ENCODE measurements at places on chromosomes 6 and 20. TPM values are rescaled to one million over a fixed set of nuclear protein-coding genes. Genes with fewer than 3 reads are reported as not detected.

Gene ELOVL4
- total RNA-seq, result 6.1 TPM

Gene SULF2
- 25.3 TPM for total RNA-seq

Gene ARG1
- not detected for total RNA-seq

Gene ENPP3
- total RNA-seq, result not detected

- DNase-seq, result no peak
Observed at GRCh38 chr20:51331481-51331880, 211.0 kb downstream of the NFATC2 start.

DNA sequence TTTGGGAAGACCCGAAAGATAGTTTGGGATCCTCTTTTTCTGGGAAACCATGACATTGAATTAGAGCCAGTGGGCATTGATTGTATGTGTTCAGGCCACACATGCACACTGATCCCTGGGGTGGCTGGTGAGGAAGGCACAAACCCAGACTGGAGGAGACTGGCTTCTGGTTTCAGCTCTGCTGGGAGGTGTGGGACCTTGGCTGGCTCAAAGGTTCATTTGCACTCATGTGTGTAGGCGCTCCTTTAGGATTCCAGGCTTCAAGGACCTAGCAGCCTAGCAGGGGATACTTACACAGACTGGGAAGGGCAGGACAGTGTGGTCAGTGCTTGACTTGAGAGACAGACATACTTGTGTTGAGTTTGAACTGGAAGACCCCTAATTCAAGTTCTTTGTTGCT is 7.2 kb downstream of the RIN2 start:
- DNase-seq, result no peak

GRCh38 chr6:18280084-18280483 is 15.8 kb upstream of the DEK start:
- DNase-seq, result peak; percentile 58

GRCh38 chr6:118537574-118537973 is 10.5 kb upstream of the PLN start:
- DNase-seq, result no peak

DNA sequence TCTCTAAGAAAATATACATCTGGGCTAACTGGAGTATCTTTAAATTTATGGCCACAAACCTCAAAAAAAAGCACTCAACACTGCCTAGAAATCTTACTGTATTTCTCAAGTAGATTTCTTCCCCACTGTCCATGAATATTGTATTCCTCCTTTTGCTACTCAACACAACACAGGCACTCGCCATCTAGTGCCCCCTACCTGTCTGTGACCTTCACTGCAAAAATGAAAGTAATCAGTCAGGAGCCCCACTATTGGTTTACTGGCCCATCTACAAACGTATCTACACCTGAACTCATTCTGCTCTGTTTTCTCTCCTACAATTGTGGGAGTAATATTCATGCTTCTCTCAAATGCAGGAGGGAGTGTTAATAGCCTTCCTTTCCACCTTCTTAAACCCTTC is 58.3 kb downstream of the LY86 start:
- no peak for DNase-seq

- DNase-seq, result peak; percentile 37
Observed at GRCh38 chr6:35489995-35490791, 6.7 kb downstream of the TEAD3 start.

DNA sequence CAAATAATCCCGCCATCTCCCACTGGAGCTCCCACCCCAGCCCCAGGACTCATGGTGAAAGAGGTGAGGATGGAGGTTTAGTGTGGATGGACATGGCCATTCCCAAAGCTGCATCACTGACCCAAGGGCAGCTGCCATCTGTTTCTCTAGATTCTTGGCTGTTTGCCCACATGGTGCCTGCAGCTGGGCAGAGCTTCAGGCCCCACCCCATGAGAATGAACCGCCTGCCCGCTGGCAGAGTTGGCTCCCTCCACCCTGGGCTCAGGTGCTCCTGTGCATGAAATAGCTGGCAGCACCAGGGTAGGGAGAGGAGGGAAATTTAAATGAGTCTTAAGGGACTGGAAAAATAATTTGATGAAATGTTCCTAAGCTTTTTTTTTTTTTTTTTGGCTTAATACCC is 17.4 kb downstream of the SCML4 start:
- no peak for DNase-seq

Measured in bronchial epithelial cell (primary cell).